ENCODE measurements at places on chromosomes 12 and 14.

- DNase-seq: no peak
Observed at GRCh38 chr12:27608890-27609289, 84.9 kb downstream of the PPFIBP1 start.

- DNase-seq: no peak
Observed at GRCh38 chr14:68337279-68337678, 455.6 kb downstream of the ZFP36L1 start.

GRCh38 chr12:114917953-114918352, 234.0 kb upstream of the TBX3 start:
- no peak for DNase-seq

GRCh38 chr12:19804737-19805136, 365.4 kb downstream of the AEBP2 start:
- DNase-seq: no peak

DNA sequence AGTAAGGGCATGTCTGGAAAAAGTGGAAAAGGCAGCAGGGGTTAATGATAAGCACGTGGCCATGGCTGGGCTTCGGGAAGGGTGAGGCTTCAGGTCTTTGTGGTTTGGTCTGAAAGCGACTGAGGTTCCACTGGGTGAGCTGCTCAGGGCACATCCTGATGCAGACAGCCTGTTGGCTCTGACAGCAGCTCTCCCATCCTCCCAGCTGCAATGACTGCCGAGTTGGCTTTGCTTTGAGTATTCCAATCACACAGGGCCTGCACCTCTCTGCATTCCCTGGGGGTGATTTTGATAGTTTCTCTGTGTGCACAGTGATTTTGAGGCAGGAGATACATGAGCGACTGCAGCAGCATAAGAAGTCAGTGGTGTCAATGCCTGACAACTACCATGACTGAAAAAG, 390.7 kb downstream of the APAF1 start:
- no peak for DNase-seq

- DNase-seq: no peak
Observed at GRCh38 chr12:44500423-44500822, 375.7 kb downstream of the NELL2 start.
